ENCODE measurements at places on chromosomes 11 and 22.

- DNase-seq: no peak
Observed at GRCh38 chr11:124069429-124070401, 28.6 kb upstream of the OR10G7 start.

GRCh38 chr11:46437122-46437689 lies 45.6 kb upstream of the CHRM4 start:
- no peak for DNase-seq

- DNase-seq: no peak
Observed at GRCh38 chr11:3709977-3710376, 38.8 kb upstream of the CHRNA10 start.

- DNase-seq: no peak
Observed at GRCh38 chr22:48065892-48066291, 1303.4 kb downstream of the TBC1D22A start.

DNA sequence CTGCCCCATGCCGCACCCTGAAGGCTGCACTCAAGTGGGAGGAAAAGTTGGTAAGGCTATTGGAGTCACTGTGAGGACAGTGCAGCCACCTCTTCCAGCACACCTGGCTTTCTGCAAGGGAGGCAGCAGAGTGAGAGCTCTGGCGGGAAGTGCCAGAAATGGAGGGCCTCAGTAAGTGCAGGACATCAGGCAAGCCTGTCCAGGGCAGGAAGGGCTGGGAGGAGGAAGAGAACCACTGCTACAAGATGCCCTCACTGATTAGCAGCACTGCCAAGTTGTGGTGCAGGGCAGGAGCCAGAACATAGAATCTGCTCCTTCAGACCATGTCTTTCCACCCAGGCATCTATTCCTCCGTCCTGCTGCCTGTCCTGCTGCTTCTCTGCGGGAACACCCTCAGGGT lies 61.2 kb upstream of the CLTCL1 start:
- no peak for DNase-seq

DNA sequence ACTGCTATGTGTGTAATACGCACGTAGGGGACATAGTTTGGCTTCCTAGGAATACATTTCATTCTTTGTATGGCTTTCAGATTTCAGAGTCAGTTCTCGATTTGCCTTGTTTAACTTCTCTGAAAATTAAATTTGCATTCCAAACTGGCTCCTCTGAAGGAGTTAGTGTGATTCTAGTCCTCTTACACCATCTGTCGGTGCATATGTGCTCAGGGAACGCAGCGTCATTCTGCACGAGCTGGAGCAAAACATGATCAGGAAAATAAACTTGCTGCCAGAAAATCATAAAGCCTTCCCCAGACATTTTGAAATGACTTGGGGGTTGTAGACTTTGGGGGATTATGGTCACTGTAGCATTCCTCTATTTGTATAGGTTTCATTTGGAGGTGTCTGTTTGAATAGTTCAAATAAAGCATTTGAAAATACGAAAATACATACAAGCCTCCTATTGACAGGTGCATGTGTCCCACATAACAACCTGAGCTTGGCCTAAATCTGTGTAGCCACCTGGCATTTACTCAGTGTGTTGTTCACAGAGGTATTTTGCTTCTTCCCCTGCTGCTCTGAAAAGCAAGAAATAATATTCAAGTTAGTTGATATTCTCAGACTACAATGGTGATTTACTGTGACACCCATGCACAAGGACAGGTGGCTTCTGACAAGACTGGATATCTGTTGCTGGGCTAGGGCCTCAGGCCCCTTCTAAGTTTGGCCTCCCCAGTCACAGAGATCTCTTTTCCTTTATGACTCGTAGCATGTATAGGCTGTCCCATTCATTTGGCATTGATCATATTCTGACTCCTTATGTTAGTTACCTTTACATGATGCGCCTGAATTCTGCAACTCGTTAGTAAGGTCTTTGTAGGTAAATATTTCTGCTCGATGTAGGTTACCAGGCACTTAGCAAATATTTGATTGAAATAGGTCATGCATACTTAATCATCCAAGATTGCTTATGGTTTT lies 81.6 kb upstream of the SORL1-AS1 start:
- no peak for DNase-seq

DNA sequence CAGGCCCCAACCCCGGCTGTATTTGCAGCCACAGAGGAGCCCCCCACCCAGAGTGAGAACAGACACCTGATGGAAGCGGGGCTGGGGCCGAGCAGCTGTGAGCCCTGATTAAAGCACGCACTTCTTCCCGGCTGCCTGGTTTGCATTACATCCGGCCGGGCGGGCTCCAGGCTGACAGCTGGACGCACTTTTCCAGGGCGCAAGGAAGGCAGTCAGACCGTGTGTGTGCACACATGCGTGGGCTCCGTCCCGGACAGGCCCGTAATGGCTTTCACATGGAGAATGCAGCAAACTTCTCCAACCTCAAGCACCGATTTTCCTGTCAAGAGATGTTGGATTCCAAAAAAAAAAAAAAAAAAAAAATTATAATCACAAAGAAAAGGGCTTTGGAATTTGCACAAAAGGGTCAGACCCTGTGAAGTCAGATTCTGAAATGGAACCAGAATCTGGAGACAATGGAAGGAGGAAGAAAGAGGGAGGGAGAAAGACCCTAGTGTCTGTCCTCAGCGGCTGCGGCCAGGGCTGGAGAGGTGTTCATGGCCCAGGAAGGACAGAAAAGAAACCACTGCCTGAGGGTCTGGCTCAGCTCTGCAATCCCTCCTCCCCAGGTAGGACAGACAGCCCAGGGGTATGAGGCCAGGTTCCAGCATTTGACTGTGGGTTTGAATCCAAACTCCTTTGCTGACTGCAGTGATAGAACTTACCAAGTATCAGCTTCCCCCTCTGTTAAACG lies 365.5 kb downstream of the MN1 start:
- DNase-seq: no peak

- no peak for DNase-seq
Observed at GRCh38 chr11:58285483-58286040, 17.5 kb upstream of the OR10W1 start.

DNA sequence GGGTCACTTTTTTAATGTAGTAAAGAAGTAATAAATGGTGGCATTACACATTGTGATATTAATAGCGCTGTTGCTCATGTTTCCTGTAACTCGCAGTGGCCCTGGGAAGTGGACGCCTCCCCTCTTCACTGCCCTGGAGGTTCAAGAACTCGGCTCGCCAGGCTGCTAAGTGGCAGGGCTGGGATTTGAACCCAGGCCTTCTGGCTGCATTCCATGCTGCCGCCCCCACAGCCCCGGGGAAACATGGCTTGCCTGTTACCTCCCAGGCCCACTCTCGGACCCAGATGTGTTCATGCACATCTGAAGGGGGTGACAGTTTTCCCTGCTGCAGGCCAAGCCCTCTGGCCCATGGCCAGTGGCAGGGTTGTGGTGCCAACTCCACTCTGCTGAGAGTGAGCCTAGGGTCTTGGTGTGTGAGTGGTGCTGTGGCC lies 25.0 kb upstream of the MGAT3 start:
- peak; percentile 78 for DNase-seq

DNA sequence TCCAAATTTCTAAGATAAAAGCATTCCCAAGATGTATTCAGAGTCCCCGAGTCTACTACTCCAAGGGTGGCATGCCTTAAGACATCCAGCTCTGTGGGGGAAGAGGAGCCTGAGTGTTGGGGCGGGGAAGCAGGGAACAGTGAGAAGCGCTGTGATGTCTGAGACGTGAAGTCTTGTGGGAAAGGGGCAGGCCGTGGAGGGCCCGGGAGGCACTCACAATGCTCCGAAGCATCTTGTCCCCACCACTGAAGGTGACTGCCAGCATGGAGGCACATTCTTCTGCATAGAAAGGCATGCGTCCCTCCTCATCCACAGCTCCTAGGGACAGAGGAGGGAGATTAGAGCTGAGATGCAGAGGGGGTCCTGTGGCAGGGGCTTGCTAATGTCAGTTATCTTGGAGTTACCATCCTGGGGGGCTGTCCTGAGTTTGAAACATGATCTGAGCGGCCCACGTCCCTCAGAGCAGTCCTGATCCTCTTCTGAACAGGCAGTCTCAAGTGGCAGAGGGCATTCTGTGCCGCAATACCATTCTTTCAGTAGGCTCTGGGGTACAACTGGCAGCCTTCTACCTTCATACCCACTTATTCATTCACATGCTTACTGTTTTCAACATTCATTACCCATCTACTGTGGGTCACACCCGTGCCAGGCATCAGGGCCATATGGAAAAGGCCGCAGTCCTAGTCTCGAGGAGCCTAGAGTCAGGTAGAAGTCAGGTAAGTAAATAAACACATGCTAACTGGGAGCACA lies 8.7 kb downstream of the PCSK7 start:
- no peak for DNase-seq

DNA sequence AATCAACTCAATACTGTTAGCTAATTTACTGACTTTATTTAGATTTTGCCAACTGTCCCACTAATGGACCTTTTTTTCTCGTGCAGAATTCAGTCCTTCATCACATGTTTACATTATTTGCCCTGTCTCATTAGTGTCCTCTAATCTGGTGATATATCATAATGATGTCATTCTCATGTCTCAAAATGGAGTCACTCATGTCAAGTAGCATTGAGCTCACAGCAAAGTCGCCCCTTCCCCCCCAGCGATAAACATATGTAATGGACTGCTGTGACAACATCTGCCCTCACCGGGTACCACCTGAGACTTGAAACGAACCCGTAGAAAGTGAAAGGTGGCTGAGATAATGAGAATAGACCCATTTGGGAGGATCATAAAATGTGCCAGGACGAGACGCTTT lies 37.6 kb downstream of the HIPK3 start:
- DNase-seq: no peak

- DNase-seq: no peak
Observed at GRCh38 chr11:106421676-106422292, 344.3 kb downstream of the AASDHPPT start.

GRCh38 chr22:21966643-21967516 lies 14.2 kb upstream of the PPM1F start:
- no peak for DNase-seq

- no peak for DNase-seq
Observed at GRCh38 chr11:60950933-60951605, 907 bp downstream of the SLC15A3 start.

DNA sequence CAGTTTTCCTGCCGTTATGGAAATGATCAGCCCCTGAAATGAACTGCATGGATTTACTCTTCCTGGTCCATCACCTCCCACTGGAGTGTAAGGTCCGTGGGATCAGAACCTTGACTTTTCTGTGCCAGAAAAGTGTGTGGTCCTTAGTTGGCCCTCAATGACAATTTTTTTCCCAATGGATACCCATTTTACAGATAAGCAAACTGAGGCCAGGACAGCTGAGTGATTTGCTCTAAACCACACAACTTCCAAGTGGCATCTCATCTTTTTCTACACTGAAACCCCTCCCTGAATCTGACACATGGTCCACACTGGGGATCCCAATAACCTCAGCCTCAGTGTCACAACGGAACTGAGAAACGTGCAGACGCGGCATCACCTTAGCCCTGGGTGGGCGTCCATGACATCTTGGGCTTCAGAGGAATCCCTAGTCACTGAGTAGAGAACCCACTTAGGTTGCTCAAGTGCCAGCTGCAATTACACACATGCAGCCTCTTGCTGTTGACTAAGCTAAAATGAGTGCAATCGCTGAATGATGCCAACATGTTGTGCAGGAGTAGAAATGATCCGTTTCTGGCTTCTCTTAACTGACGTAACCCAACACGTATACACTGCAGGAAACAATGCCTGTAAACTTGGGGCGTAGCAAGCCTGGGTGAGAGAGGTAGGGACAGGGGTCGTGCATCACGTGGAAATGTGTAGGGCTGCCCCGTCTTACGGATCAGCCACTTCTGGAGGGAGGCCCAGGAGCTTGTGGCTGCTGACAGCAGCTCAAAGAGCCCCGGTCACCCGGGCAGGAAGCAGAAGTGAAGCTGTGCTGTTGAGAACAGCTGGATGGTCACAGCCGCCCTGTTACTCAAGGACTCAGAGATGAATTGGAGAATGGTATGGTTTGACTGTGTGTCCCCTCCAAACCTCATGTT lies 136.3 kb downstream of the SHANK2 start:
- DNase-seq: no peak

DNA sequence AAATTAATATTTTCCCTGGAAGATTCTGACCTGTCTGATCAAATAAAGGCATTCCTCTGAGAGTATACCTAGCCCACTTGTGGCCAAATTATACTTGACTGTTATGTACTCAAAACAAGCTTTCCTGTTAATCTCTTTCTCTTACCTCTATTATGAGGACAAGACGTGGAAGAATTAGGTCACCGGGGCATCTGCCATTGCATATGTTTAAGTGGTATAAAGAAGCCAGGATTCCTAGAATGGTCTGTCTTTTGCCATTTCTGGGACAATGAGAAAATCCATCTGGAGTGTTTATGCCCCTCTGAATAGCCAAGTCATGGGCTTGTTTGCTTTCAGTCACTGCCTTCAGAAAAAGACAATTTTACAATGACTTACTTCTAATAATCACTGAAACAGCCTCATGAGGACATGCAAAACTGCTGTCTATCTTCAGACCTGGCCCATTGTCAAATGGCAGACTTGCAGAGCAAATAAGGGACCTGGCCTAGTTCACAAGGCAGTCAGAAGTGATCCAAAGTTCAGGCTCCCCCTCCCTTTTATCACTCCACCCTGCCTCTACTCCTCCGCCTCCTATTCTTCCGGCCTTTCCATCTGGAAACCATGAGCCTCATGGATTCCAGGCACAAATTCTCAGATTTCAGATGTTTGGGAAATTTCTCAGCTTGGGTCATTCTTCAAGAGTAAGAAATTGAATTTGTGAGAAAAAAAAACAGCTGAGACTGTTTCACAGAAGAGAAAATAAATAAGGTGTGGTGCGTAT lies 128.1 kb upstream of the LDLRAD3 start:
- no peak for DNase-seq

- DNase-seq: no peak
Observed at GRCh38 chr11:32109592-32109991, 18.7 kb downstream of the RCN1 start.

GRCh38 chr11:33344611-33345010 lies 87.4 kb downstream of the HIPK3 start:
- DNase-seq: no peak

DNA sequence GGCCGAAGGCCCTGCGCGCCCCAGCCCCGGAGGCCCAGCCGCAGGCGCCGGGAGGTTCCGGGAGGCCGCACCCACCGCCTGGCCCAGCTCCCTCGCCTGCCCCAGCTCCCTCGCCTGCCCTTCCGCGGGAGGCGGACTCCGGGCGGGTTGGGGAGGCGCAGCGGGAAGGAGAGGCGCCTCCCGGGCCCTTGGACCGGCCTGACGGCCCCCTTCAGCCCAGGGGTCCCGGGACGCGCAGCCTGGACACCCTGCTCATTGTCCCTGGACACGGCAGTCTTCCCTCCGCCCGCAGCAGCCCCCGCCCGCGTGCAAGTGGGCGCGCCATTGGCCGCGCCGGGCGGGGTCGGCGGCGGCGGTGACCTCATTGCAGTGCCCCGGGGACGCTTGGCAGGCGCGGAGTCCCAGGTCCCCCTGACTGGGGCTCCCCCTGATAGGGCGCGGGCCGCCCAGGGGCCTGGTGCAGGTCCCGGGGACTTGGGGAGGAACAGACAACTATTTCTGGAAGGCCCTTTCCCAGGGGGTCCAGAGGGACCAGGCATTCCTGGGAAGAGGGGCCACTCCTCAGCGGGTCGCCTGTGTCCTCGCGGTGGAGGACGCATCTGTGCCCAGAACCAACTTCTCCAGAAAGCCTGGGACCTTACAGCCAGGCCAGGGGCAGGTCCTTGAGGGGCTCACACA lies 501 bp downstream of the CD151 start:
- no peak for DNase-seq
